ENCODE measurements at places on chromosomes 3 and 15.

- DNase-seq: no peak
Measured at GRCh38 chr15:51641490-51642130, 19.0 kb upstream of the DMXL2 start.

- DNase-seq: no peak
Measured at GRCh38 chr3:87311309-87311708, 34.9 kb upstream of the POU1F1 start.

- no peak for DNase-seq
Measured at GRCh38 chr3:76754247-76754646, 285.7 kb upstream of the ROBO2 start.

DNA sequence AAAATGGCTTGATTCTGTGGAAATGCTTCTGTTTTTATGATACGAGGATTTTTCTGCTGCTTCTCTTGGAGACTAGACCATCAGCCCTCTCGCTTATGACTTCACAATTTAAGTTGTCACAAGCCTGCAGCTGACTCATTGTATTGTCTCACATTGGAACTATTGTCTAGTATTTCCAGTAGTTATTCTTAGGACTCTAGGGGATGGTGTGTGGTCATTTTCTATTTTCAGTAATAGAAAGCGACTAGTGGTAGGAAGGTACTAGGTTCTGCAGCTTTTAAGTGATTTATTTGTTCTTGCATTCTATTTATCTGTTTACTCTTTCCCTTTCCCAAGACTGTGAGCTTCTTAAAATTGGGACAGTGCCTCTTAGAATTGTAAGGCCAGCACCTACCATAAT lies 66.3 kb upstream of the CRTC3 start:
- DNase-seq: no peak

GRCh38 chr15:85029221-85029620 lies 47.6 kb downstream of the PDE8A start:
- DNase-seq: no peak

- DNase-seq: no peak
Measured at GRCh38 chr15:74470631-74471395, 9.9 kb upstream of the UBL7 start.

DNA sequence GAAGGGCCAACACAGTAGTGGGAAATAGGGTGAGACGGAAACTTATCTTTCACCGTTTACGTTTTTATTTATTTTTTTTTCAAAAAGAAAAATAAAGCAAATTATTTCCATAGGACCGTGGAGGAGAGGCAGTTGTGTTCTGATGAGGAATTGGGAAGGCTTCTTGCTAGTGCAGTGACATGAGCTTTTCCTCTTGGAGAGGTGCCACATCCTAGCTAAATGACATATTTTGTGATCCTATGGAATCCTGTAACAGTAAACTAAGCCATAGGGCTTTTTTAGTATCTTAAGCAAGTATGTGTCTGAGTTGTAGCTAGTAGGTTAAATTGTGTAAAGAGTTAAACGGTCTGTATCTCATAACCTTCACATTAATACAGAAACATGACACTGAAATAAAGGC lies 609.9 kb downstream of the RBMS3 start:
- DNase-seq: no peak

DNA sequence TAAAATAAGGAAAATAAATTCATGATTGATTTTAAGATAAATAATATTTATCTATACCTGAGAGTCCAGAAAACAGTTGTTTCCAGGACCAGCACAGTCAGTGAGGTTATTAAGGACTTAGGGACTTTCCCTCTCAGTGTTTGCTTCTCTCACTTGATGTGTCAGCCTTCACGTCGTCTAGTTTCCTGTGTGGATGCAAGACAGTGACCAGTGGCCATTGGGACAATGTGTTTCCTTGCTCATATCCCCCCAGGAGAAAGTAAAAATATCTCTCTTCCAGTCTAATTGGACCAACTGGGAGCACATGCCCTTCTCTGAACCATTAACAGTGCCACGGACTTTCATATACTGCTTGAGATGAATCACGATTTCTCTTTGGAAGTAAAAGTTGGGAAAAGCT lies 157.8 kb upstream of the CTNNB1 start:
- no peak for DNase-seq

DNA sequence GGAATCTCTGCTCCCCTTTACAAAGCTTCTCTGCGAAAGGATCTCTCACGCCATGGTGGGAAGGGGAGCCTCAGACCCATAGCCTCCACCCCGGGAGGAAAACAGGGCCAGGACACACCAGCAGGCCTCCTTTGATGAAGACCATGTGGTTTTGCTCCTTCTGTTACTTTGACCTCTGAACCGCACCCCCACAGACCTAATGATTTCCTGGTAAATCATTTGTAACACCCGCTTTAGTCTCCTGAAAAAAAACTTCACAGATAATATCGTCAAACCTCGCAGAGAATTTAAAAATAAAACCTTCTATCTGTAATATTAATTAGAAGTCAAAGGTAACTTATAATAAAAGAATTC lies 18.3 kb downstream of the CPN2 start:
- no peak for DNase-seq

- DNase-seq: no peak
Measured at GRCh38 chr15:66126456-66126855, 127.1 kb downstream of the MEGF11 start.

GRCh38 chr3:100009276-100010086 lies 104.8 kb downstream of the FILIP1L start:
- no peak for DNase-seq

GRCh38 chr3:128195802-128196201 lies 42.5 kb downstream of the EEFSEC start:
- no peak for DNase-seq

- no peak for DNase-seq
Measured at GRCh38 chr3:188580223-188580622, 426.3 kb downstream of the LPP start.

GRCh38 chr15:38148471-38148870 lies 104.2 kb upstream of the SPRED1 start:
- DNase-seq: no peak

GRCh38 chr15:59687836-59688235 lies 1.3 kb downstream of the BNIP2 start:
- peak; percentile 9 for DNase-seq

- no peak for DNase-seq
Measured at GRCh38 chr15:101455291-101456025, 34.0 kb downstream of the PCSK6 start.

DNA sequence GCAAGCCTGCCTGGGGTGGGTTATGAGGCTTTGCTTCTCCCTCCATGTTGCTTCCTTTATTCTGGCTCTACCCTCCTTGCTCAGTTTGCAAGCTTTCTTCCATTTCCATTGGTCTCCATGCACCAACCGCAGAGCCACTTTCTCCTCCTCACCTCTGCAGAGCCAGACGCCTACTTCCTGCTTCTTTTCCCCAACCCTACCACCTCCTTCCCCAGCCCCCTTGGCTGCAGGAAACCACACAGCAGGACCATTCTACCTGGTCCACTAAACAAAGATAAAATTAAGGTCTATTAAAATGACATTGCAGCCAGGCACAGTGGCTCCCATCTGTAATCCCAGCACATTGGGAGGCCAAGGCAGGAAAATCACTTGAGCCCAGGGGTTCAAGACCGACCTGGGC lies 10.0 kb upstream of the CAV3 start:
- DNase-seq: no peak

- DNase-seq: no peak
Measured at GRCh38 chr3:182245059-182245458, 533.3 kb downstream of the SOX2 start.

DNA sequence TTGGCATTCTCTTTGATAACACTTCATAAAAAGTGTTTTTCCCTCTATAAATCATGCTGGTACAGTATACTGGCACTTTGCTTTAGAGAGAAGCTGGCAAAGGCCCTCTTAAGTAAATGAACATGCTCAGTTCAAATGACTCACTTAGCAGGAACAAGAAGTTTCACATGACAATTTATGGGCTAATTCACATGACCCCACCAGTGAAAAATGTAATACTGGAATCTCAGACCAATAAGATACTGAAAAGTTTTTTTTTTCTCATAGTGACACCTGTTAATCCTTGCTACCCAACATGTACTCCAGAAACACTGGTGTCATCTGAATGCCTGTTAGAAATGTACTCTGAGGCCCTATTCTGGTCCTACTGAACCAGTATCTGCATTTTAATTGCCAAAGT lies 13.9 kb downstream of the BTBD1 start:
- no peak for DNase-seq

DNA sequence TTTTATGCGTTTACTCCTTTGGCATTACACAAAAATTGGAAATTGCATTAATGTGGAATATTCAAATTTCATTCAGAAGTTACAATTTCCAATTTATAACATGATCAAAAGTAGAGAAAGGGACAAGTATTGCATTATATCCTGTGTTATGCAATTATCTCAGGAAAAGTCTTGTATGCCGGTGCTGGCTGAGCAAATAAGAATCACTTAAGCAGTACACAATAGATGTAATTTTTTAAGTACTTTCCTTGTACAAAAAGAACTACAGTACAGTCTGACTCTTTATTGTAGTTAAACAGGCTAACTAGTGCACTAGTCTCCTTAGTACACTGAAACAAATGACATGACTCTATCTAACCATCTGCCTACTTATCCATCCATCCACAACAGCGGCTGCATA lies 493.2 kb upstream of the KCNMB2 start:
- no peak for DNase-seq

GRCh38 chr15:75666823-75667501 lies 19.2 kb downstream of the SNX33 start:
- no peak for DNase-seq

DNA sequence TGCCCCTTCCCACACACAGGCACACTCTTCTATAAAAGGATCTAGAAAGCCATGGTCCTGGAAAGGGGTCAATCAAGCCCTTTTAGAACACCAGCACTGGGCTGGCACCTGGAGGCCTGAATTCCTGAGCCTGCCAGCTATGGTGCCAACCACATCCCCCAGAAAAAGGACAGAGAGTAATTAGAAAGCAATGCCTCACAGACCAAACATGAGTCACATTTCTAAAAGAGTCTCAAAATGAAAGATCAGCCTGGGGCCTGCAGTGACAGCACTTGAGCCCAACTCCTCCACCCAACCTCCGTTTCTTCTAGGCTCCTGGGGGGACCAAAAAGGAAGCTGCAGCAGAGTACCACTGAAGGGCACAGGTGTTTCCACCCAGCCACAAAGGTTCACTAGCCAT lies 14.1 kb downstream of the MYLK start:
- no peak for DNase-seq

DNA sequence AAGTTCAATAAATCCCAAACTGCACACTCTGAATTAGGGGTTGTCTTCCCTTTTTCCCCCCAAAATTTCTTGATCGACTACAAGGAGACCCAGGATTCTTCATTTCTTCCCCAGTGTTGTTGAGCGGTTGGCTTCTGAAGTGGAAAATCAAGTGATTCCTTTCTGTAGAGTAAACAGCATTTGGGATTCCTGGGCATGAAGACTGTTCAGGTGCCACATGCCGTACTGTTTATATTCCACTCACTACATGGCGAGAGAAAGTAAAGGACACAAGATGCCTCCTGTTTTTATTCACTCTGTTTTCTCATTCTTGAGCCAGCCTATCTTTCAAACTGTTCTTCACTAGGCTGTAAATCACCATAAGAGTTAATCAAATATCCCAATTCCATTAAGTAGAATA lies 12.6 kb downstream of the FSTL1 start:
- no peak for DNase-seq

DNA sequence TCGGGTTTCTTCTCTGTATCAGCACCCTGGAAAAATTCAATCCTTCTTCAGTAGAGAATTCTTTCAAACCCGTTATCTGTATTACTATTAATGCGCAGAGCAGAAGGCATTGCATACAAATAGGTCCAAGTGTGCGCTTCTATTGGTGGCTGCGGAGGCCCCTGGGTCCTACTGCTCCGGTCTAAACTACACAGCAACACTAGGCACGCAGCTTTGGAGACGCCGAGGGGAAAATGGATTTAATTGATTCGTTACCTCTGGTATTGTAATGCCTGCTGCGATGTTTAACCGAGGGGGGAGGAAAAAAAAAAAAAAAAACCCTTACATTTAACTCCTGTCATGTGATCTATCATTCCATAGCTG lies at the start of gene ROBO1:
Gene ROBO1, minus strand, starts transcription at position 94 of the 363 bp plus-strand sequence.
- no peak for DNase-seq

- DNase-seq: no peak
Measured at GRCh38 chr3:138854940-138855339, 20.2 kb upstream of the PIK3CB start.

DNA sequence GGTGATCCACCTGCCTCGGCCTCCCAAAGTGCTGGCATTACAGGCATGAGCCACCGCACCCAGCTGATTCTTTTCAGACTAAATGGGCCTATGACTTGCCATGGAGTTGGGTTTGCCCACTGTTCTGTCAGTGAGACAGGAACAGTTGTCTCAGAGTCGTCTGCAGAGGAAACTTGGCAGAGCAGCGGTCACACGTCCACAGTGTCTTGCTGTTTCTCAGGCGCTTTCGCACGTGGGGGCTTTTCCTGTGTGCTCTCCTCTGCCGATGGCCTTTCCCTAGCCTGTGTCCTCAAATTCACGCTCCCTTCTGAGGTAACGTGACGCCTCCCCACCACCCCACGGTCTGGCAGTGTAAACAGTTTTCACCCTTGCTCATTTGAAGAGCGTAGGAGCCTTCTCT lies 11.3 kb downstream of the TMEM44 start:
- DNase-seq: no peak

- no peak for DNase-seq
Measured at GRCh38 chr3:71168880-71169411, 414.6 kb downstream of the FOXP1 start.

DNA sequence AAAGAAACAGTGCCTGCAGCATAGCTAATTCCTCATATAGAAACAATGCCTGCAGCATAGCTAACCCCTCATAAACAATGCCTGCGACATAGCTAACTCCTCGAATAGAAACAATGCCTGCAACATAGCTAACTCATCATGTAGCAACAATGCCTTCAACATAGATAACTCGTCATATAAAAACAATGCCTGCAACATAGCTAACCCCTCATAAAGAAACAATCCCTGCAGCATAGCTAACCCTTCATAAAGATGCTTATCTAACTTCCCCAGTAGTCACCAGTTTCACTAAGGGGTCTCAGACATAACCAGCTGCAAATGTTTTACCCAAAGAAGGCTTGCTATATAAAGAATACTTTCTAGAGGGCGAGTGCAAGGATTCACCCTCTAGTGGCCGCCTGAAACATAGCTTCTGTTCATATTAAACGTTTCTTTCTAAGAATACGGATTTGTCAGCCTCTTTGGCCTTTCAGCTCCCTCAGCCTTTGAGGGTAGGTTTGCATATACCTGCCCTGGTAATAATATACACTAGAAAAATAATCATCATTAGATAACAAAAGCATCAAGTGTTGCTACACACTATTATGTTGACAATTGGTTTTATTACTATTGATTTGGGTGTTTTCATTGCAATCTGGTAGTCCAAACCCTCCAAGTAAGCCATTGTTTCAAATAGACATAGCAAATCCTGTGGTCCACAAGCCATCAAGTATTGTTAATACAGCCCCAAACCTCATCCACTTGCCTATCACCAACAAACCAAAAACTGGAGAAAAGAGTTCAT lies 44.4 kb upstream of the FAN1 start:
- peak; percentile 8 for DNase-seq

DNA sequence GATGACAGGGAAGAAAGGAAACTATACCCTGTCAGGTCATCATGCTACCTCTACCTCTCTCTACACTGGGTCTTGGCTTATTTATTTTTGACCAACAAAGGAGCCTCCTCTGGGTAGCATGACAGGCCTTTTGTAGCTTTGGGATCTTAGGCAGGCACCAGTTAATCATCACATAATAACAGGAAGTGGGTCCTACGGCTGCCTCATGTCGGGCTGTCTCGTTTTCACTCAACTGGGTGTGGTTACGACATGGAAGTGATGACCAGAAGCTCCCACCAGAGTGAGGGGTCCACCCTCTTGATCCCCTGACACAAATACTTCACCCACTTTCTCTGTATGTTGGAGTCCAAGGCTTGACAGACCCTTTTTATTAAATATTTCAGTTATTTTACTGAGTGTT lies 105.3 kb downstream of the CD47 start:
- peak; percentile 8 for DNase-seq

All from activated gamma-delta T cell treated with Interleukin-2 at 50 U/mL for 16 hours (primary cell).